Progenitor cell of endocrine pancreas (in vitro differentiated cells): ENCODE measurements at places on chromosomes 5 and 9.
A peak's percentile ranks its signal among the peaks of the same experiment; 100 is the strongest.

DNA sequence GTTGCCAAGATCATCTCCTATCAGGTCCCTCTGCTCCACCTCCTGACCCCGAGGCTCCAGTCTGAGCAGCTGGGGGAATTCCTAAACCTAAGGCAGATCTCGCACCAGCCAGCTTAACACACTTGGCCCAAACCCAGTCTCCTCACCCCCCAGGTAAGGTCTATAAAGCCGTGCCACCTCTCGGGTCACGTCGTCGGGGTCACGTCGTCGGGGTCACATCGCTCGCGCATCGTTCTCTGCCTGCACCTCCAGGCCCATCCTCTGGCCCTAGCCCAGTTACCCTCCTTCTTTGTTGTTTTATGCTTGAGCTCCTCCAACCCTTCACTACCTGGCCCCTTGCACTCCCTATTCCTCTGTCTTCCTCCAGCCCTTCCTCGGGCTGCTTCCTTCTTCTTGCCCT lies 77.2 kb downstream of the CTSL start:
- DNase-seq, result no peak

DNA sequence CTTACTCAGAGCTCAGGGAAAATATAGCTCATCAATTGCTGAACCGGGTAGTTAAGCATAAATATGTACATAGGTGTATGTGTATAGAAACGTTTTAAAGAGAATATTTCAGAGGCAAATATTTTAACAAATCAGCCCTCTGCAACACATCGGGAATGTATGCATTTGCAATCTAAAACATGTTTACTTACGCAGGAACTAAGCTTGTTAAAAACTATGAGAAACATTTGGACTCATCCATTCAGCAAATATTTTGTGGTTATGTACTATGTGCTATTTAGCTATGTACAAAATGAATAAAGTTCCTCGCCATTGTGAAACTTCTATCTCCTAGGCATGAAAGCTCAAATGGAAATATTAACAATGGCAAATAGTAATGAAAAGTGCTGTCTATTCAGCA lies 469.9 kb downstream of the ARHGEF28 start:
- DNase-seq, result no peak

DNA sequence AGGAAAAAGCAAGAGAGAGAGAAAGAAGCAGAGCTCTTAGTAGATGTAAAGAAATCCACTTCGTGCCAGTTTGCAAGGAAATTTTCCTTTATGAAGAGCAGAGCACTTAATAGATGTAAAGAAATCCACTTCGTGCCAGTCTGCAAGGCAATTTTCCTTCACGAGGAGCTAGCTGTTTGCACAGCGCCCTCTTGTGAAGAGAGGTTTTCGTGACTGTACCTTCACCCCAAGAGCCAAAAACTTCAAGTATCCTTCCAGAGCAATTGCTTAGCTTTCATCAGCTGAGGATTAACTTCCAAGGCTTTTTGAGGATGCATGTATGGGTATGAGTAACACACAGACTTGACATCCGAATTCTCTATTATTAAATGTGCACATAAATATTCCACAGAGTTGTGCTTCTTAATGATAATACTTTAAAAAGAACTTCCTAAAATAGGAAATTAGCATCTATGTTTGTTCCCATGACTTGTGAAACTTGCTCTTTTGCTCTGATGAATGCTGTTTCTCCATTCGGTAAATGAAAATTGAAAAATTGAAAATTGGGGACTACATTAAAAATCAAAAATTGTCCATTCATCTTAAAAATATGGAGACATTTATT lies 525.6 kb downstream of the PDE4D start:
- DNase-seq, result peak; percentile 20

GRCh38 chr5:137837491-137838394 lies 29.9 kb upstream of the MYOT start:
- DNase-seq, result no peak

DNA sequence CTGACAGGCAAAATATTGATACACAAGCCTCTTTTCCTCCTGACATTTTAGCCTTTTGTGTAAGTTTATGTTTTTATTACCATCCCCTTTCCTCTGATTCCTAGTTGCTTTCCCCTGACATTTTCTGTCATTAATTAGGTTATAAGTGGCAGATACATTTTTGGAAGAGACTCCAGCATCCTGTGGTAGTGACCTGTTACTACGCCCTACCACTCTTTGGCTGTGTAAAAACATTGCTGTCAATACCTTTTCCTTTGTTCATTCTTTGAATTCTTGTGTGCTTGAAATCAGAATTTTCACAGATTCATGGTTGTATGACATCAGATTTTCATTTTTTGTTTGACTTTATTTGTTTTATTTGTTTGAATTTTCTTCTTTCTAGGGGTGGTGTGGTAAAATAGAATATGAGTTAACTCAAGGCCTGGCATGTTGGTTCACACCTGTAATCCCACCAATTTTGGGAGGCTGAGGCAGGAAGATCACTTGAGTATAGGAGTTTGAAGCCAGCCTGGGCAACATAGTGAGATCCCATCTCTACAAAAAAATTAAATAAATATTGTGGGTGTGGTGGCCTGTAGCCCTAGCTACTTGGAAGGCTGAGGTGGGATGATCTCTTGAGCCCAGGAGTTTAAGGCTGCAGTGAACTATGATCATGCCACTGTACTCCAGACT lies 43.4 kb downstream of the UBE2R2 start:
- DNase-seq, result no peak

GRCh38 chr5:146425023-146425422 lies 22.1 kb upstream of the TCERG1 start:
- DNase-seq, result no peak

DNA sequence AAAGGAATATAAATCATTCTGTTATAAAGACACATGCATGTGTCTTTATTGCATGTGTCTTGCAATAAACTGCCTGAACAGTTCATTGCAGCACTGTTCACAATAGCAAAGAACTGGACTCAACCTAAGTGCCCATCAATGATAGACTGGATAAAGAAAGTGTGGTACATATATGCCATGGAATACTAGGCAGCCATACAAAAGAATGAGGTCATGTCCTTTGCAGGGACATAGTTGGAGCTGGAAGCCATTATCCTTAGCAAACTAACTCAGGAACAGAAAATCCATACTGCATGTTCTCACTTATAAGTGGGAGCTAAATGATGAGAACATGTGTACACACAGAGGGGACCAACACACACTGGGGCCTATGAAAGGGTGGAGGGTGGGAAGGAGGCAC lies 63.7 kb upstream of the CHD1 start:
- DNase-seq, result no peak

DNA sequence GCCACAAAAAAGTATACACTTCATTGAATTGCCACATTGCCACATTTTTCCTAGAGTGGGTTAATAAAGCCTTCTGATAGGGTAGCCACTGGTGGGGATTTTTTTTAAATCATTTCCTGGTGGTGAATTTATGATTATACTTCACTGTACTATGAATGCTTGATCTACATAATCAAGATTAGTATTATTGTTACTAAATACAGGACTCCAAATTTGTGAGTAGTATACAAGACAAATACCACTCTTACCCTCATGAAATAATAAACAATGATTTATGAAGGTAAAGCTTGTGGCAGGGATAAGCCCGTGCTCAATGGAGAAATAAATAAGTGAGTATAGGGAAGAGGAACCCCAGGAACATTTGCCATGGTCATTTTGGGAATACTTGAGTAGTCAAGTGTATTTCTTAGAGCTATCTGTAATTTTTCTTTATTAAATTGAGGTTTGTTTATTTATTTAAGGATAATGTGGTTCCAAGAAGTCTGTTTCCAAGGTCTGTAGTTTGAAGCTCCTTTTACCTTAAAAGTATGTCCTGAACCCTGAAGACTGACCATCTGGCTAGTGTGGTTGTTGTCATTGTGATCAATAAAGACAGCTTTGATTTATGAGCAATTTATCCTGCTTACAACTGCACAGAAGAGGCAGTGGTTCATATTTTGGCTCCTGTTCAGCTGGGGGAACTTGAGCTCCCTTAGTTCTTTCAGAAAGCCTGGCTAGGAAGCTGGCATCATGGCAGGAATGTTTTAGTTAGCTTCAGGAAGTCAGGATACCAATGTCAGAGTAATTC lies 118.6 kb downstream of the ZSWIM6 start:
- DNase-seq, result no peak

DNA sequence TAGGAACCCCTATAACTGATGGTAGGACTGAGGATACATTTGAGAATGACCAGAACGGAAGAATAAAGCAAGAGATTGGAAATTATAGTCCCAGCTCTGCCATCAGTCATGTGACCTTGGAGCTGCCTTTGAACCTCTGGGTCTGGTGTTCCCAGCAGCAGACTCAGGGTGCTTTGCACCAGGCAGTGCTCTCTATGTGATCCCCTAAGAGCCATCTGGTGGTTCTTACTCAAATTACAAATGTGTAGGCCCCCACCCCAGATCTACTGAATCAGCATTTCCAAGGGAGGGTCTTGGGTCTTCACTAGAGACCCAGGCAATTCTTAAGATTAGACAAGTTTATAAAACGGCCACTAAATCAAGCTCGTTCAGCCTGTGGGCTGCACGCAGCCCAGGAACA lies 40.2 kb upstream of the PRDM12 start:
- no peak for DNase-seq

- no peak for DNase-seq
Observed at GRCh38 chr5:157533011-157533481, 42.5 kb downstream of the ADAM19 start.

DNA sequence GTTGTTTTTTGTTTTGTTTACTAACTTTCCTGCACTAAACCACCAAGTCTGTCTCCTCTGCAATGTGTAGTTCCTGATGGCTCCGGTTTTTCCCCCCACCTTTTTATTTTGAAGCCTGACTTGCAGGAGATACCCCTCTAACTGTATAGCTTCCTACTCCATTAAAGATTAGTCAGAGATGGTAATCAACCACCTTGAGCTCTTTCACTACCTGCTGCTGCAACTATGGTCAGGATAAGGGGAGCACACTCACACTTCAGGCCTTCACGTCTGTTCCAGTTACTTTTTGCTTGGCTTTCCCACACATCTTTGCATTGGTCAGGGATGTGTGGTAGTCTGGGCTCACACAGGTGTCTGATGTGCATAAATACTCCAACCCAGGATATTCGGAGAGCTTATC lies 63.4 kb downstream of the NR6A1 start:
- DNase-seq, result no peak

- no peak for DNase-seq
Observed at GRCh38 chr9:137198051-137198901, 2.3 kb downstream of the TPRN start.

- peak; percentile 92 for DNase-seq
Observed at GRCh38 chr9:128249908-128250838, 25.6 kb downstream of the GOLGA2 start.

DNA sequence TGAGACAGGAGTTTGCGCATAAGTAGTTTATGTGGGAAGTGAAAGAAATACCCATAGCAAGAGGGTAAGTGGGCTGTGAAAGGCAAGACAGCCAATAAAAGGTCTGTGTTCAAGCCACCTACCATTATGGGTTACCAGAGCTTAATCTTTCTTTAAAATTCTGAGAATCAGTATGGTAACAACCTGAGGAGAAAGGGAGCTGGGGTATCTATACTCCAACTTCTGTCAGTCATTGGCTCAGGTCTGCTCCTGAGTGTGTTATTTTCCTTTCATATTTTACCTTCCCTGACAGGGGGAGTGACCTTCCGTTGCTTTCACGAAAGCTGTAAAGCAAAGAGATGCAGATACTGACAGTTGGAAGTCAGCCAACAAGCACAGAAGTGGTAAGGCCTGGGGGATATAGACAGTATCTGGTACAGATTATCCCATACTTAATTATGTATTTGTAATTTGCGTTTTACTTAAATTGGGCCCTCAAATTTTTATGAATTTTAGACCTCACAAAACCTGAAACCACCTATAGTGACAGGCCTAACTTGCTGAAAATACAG lies 233.4 kb downstream of the RAB3C start:
- DNase-seq, result no peak

DNA sequence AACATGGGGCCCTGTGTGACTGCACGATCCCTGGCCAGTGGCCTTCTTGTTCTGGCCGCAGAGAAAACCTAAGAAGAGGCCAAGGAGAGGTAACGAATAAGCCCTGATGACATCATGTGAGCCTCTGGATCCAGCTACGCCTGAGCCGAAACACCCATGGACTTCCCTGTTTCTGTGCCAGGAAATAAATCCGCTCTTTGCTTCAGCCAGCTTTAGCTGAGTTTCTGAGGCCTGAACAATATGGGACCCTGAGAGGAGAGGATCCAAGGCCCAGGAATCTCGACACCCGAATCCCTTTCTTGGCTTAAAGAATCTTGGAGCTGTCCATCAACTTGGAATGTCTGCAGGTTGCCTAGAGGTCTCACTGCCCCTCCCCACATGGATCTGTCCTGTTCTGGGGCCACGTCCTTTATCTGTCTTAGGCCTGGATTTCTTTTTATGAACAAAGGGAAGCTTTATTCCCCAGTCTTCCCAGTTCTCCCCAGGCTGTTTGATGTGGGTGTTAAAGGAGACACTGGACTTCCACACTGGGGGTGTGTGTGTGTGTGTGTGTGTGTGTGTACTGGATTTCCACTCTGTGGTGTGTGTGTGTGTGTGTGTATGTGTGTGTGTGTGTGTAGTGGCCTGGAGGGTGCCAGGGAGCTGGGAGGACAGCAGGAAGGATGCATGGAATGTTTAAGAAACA lies 13.7 kb downstream of the IER5L start:
- DNase-seq, result no peak

DNA sequence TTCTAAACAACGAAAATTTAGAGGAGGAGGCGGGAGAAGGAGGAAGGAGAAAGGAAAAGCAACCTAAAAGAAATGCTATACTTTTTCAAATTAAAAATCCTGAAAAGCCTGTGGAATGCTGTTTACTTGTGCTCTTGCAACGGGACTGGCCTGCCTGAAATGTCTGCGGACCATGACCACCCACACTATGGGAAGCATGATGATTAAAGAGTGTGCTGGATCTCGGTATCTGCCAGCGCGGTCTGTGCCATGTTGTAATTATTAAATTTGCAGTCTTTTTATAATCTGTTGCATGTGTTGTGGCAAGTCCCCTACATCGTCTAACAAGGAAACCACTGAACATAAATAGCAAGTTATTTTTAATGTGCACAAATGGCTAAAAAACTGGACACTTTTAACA lies 111.4 kb downstream of the FANCC start:
- no peak for DNase-seq

GRCh38 chr9:113503131-113503541 lies 39.6 kb downstream of the RGS3 start:
- DNase-seq, result no peak

DNA sequence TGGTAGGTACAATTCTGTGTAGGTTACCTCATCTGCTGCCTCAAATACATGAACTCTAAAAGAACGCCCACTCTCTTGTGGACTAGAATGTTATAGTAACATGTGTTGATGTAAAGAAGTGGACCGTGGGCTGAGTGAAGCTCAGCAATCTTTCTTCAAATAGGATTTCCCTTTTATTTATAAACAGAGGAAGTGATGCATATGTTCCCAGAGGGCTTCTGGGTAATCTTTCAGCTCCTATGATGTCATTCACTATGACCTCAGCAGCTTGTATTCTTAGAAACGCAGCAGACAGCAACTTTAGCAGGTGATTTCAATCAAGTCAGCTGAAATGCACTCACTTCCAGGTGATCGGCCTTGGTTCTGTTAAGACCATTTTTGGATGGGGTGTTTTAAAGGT lies 14.4 kb downstream of the F2RL2 start:
- no peak for DNase-seq

- peak; percentile 73 for DNase-seq
Observed at GRCh38 chr5:172454358-172455086, at the start of gene SH3PXD2B. Gene SH3PXD2B (minus strand): TSS chr5:172454525. CDS start chr5:172454352, 173 bp downstream.

- DNase-seq, result no peak
Observed at GRCh38 chr5:118597543-118597942, 390.8 kb downstream of the DTWD2 start.

- no peak for DNase-seq
Observed at GRCh38 chr9:131658377-131659129, 81.3 kb downstream of the RAPGEF1 start.
